ENCODE measurements at places on chromosomes 12 and 14.

GRCh38 chr14:75127903-75128595, 1.2 kb upstream of the NEK9 start:
- DNase-seq, result no peak

GRCh38 chr12:58346032-58346632, 404.8 kb downstream of the ATP23 start:
- peak; percentile 23 for DNase-seq

GRCh38 chr14:83355609-83356008, 1822.0 kb upstream of the SEL1L start:
- DNase-seq, result no peak

GRCh38 chr12:43079476-43079875, 472.5 kb downstream of the ADAMTS20 start:
- no peak for DNase-seq

- DNase-seq, result no peak
Observed at GRCh38 chr12:8899830-8900229, 14.5 kb upstream of the PHC1 start.

- DNase-seq, result no peak
Observed at GRCh38 chr12:7282844-7283243, 21.0 kb upstream of the ACSM4 start.

GRCh38 chr14:20184181-20184580, 6.5 kb upstream of the OR11G2 start:
- no peak for DNase-seq

DNA sequence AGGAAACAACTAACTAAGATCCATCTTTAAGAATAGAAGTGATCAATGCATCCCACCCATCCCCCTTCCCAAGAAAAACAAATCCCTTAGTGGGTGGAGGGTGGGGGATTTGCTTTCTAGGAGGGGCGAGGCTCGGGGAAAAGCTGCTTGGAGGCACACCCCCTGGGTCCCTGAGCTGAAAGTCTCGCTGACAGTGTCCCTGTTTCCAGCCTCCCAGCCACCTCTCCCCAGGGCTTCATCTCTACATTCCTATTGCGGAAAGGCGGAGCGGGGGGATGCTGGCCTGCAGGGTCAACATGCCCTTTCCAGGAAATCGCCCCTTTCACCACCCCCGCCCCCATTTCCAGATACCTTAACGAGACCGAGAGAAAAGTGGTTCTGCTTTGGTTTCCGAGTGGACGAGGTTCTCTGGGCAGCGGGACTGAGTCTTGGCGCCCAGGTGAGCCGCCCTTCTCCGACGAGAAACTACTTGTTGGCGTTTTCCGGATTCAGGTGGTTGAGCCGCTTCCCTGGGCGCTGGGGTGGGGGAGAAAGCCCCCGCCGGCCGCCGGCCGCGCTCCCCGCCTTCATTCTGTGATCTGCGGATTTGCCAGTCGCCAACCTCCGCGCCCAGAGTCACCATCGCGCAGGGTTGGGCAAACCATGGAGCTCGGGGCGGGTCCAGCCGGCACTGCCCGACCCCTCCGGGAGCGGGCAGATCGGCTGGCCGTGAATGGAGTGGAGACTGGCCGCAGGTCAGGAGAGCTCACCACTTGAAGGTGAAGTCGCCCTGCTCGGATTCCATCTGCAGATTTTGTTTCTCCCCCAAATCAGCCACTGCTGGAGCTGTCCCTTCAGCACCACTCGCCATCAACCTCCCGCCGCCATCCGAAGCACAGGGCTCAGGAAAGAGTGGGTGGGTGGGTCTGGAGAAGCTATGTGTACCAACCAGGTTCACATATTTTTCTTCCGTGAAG, 505 bp downstream of the KCNC2 start:
- no peak for DNase-seq

- DNase-seq, result no peak
Observed at GRCh38 chr14:68598621-68599447, 194.0 kb downstream of the ZFP36L1 start.

DNA sequence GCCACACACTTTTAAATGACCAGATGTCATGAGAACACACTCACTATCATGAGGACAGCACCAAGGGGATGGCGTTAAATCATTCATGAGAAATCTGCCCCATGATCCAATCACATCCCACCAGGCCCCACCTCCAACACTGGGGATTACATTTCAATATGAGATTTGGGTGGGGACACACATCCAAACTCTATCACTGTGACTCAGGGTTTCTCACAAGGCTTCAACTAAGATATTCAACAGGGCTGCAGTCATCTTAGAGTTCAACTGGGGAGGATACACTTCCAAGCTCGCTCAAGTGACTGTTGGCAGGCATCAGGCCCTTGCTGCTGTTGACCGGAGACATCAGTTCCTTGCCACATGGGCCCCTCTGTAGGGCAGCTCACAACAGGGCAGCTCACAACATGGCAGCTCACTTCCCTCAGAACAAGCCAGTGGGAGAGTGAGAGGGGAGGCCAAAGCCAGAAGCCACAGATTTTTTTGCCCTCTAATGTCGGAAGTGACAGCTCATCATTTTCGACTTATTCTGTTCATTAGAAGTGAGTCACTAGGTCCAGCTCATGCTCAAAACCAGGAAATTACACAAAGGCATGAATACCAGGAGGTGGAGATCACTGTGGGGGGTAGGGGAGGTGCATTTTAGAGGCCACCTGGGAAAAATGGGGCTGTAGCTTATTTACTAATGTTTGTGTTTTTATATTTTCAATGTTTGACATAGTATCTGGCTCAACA, 50.8 kb upstream of the PTHLH start:
- DNase-seq, result no peak

GRCh38 chr12:64256166-64256800, 34.2 kb upstream of the KICS2 start:
- DNase-seq, result peak; percentile 64

GRCh38 chr12:53495903-53496751, 3.1 kb downstream of the MAP3K12 start:
- DNase-seq, result no peak

GRCh38 chr14:65072937-65073336, 29.4 kb downstream of the MAX start:
- no peak for DNase-seq
